ENCODE measurements at places on chromosomes 6 and 20.

GRCh38 chr20:25282034-25282781, 34.3 kb downstream of the PYGB start:
- DNase-seq = no peak

DNA sequence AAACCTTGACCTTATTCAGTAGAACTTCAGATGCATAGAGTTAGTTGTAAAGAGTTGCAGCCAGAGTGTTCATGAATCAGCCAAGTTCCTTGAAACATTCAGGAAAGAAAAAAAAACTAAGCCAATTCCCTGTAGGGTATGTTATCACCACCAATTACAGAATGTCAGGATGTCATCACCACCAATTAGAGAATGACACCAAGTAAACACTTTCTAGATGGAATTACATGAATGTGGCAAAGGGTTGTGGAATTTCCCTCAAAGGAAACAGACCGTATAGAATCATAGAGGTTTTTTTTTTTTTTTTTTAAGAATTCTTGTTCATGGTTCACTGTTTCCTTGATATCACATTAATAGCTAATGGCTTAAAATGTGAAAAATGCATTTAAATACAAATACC, 472.1 kb upstream of the RNF217 start:
- no peak for DNase-seq

GRCh38 chr20:57514273-57514751, 10.6 kb downstream of the CTCFL start:
- peak; percentile 82 for DNase-seq

DNA sequence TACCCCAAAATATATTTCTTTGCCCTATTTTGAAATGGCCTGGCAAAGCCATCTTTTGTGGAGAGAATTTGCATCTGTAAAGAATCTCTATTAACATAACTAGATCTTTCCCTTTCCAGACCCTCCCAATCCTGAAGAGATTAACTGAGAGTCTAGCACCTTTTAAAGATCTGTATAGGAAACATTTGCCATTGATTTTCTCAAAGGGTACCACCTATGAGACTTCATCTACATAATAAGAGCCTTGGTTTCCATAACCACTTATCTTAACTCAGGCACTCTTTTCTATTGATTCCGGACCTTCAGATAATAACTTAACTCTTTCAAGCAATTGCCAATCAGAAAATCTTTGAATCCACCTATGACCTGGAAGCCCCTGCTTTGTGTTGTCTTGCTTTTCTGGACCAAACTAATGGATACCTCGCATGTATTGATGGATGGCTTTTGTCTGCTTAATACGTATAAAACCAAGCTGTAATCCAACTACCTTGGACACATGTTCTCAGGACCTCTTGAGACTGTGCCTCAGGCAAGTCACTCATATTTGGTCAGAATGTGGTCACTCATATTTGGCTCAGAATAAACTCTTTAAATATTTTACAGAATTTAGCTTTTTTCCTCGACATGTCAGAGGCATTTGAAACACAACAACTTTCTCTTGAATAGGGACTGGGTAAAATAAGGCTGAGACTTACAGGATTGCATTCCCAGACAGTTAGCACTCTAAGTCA, 31.4 kb downstream of the SLC22A2 start:
- no peak for DNase-seq

DNA sequence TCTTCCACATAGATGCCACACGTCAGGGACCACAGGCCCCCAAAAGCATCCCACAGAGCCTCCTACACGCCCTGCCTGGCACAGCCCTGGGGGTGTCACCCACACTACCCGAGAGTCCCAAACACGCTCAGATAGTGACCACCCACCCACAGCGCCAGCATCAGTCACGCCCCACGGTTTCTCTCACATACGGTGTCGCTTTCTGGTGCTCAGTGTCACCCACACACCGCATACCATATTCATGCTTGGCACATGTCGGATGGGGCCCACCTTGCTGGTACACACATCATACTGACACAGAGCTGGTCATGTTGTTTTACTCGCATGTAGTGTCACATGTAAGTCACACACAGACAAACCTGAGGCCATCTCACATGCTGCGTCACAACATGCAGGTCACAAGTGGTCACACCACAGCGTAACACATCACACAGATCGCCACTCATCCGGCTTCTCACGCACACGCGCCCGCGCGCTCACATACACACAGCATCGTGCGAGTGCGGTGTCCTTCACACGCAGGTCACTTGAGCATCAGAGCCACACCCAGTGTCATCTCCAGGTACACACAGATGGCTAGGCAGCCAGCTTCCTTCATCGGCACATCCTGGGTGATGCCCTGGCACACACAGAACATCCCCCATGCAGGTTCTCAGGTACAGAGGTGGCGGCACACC, 3.4 kb downstream of the TEAD3 start:
- DNase-seq = no peak

DNA sequence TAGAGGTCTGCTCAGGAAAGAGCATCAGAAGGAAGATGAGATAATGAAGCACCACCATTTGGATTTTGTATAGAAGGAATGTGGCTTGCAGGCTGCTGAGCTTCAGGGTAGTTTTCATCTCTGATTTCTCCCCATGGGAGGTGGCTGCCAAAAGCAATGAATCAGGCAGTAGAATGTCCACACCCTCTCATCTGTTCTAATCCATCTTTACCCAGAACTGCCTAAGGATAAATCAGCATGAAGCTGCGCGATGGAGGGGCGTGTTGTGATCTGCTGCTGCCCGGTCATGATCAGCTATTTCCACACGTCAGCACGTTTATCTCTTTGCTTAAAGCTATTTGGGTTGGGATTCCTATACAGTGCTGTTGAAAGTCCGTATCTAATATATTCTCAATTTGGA, 295.4 kb downstream of the FOXA2 start:
- no peak for DNase-seq

DNA sequence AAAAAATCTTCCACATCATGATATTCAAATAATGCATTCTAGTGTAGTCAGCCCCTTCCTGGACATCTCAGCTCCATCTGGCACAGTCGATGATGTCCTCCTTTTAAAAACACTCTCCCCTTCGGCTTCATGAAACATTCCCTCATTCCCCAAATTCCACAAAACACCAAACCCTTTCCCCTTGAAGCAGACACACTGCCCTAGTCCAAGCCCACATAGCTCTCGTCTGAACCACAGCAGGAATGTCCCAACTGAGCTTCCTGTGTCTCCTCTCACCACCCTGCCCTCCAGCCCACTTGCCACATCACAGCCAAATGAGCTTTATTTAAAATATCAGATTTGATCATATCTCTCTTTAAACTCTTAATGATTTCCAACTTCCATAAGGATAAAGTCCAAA, 106.4 kb upstream of the CARMIL1 start:
- DNase-seq = no peak

DNA sequence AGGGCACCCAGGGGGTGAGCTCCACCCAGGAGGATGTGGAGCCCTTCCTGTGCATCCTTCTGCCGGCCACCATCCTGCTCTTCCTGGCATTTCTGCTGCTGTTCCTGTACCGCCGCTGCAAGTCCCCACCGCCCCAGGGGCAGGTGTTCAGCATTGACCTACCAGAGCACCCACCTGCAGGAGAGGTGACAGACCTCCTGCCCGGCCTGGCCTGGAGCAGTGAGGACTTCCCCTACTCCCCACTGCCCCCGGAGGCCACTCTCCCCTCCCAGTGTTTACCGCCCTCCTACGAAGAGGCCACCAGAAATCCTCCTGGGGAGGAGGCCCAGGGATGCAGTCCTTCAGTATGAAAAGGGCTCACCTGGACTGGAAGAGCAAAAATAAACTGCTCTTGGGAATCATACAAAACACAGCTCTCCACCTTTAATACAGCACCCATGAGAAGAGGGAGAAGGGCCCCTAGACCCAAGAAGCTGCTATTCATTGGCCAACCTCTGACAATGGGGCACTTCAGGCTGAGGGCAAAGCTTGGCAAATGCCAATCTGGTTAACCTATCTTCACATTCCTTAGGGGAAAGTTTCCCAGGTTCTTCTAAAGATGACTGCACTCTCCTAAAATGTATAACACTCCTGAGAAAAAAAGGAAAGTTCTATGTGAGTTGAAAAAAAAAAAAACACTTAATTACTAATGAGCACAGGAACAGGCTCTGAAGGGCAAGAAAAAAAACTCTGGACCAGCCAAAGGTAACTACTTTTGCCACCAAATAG, 5.0 kb downstream of the SMIM28 start:
- DNase-seq = no peak

DNA sequence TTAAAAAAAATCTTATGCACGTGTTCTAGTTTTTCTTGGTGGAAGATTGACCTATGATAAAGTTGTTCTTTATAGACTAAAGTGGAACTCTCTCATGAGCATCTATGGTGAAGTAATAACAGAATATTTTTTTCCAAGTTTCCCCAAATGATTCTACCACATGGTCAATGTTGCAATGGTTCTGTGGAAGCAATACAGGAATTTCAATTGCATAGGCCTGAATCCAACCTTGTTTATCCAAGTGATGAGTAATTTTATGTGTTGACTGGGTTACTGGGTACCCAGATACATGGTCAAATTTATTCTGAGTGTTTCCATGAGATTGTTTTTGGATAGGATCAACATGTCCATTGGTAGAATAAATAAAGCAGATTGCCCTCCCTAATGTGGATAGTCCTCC, 581.5 kb downstream of the MMUT start:
- DNase-seq = no peak

- no peak for DNase-seq
Measured at GRCh38 chr6:33126101-33126714, 50.4 kb downstream of the HLA-DPB1 start.

DNA sequence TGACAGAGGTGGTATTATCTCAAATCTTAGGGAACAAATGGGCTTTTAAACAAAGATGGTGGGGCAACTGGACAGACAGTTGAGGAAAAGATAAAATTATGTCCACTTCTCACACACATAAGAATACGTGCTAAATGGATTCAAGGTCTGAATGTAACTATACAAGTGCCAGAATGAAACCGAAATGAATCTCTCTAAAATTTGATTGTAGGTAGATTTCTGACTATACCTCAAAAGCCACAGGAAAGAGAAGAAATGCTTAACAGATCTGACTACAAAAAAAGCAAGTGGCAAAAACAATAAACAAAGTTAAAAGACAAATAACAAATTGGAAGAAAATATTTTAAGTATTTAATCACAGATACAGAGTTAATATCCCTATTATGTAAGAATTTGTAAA, 182.7 kb upstream of the OLIG3 start:
- DNase-seq = no peak

DNA sequence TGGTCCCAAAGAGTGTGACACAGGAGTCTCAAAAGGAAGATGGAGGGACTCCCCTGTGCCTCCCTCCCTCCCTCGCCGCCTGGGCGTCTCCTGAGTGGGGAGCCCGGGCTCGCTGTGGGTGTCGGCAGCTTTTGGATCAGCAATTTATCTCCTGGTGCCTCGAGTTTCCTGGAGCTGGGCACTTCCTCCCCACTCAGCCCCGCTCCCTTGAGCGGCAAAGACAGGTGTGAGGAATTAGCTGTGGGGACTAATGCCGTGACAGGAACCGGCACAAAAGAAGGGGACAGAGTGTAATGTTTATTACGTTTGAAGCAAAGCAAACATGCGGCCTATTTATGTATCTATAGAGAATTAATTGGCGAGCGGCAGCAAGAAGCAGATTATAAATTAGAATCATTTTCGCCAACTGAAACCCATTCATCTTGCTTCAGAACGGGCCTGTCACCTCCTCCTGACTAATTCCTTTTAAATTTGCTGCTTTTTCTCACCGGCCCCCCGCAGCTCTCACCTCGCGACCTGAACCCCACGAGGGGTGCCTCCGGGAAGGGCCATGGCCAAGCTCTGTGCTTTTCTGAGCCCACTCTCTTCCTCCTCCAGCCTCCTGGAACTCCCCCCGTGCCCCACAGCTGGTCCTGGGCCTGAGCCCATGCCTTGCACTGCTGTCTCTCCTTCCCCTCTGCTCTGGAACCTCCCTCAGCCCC, 8.8 kb upstream of the CDH22 start:
- no peak for DNase-seq

GRCh38 chr20:15814911-15815310, 758.3 kb downstream of the KIF16B start:
- no peak for DNase-seq

- DNase-seq = no peak
Measured at GRCh38 chr20:5096463-5096862, 23.3 kb downstream of the PCNA start.

GRCh38 chr6:15523679-15524630, 138.9 kb downstream of the DTNBP1 start:
- DNase-seq = no peak

GRCh38 chr6:157847846-157848245, 24.8 kb downstream of the SNX9 start:
- no peak for DNase-seq
